ENCODE measurements at places on chromosomes 11 and 22.

DNA sequence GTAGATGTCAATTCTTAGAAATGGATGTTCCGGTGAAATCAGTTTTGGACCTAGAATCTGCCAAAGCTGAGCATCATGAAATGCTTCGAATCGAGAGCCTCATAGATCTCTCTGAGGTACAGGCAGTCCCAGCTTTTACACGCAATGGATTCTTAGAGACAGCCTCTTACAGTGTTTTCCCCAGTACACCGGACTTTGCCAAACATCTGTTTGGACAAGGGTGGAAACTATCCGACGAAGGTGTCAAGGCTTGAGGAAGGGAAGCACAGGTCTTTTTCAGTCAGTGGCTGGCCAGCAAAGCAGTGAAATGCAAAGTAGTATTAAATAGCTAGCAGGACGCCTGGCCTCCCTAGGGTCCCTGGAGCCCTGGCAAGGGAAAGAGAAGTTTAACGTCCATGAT, 4.9 kb downstream of the GRK3 start:
- no peak for DNase-seq

DNA sequence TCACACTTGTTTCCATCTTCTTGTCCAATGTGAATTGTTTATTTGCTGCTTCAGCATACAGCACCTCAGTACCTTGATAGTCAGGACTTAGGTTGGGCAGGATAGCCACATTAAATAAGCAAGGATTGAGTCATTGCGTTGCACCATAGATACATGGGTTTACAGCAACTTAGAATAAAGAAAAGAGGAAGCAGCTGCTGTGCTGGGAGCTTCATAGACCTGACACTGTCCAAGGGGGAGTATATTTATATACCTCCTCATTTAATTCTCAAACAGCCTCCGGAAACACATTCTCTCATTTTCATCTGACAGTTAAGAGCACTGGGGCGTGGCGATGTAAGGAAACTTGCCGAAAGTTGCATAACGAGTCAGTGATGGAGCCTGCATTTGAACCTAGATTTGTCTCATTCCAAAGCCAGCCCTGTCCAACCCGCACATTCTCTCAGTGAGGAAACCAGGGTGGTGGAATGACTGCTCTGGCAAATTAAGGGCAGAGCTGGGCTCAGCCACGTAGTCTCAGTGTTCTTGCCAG, 42.2 kb downstream of the UBASH3B start:
- peak; percentile 71 for DNase-seq

DNA sequence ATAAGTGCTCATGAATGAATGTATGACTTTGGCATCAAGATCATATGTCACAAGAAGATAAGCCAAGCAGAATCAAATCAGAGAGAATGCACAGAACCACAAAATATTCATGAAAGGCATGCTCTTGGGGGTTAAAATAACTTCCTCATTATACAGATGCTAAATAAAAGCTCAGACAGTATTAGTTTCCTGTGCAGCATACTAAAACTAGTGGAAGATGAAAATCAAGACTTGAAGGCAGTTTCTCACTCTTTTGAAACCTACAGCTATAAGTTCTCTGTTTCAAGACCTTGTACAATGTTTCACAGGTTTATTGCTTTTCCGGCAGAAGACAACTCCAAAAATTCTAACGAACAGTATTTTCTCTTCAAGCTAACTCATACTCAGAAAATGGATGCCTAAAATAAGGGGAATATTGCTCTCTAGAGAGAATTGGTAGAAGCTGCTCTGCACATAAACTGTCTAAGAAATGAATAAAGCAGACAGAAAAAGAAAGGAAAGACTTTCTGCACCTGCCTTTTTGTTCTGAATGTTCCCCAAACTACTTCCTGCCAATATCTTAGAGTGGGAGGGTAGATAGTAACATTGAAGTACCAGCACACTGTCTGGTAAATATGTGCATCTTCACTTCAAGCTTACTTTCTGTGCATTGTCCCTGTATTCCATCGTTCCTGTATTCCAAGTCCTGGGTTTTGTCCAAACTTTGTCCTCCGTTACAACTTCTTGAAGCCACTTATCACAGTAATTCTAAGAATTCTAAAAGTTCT, 639.4 kb upstream of the FAT3 start:
- DNase-seq: no peak

- no peak for DNase-seq
Observed at GRCh38 chr11:123316003-123316402, 114.1 kb upstream of the GRAMD1B start.

DNA sequence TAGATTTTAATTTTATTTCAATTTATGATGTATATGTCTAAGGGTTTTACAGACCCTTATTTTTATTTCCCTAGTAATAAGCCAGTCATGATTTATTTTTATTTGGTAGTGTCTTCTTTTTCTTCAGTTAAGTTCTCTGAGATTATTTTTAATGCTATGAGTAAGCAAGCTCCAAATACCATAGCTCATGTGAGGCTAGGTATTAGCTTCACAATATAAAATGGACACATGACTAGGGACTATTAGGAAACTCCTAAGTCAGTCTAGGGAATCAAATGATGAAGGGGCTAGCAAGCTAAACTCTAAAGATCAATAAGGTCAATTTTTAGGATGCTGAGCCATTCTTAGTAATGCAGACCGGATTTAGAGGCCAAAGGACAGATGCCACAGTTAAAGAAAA, 45.9 kb downstream of the CKAP5 start:
- DNase-seq: no peak

- DNase-seq: no peak
Observed at GRCh38 chr11:123169821-123170220, 25.2 kb downstream of the CLMP start.

DNA sequence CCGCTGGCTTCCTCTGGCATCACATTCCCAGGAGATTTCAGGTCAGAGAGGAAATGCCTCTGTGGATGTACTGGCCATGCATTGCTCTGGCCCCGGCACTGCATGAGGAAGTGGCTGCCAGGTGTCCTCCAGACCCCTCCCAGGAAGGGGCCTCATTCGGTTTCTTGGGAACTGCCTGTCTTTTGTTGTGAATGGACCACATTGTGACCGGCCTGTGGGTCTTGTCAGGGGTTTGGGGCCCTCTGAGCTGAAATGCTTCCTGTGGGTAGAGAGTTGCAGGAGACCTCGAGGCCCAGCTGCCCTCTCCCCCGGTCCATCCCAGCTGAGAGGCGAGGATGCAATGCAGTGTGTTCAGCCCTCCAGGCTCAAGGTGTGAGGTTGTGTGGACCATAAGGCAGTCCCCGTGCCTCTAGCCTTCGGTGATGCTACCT, 18.8 kb upstream of the ST3GAL4 start:
- no peak for DNase-seq

GRCh38 chr11:77036398-77036797, 2.2 kb downstream of the B3GNT6 start:
- no peak for DNase-seq

DNA sequence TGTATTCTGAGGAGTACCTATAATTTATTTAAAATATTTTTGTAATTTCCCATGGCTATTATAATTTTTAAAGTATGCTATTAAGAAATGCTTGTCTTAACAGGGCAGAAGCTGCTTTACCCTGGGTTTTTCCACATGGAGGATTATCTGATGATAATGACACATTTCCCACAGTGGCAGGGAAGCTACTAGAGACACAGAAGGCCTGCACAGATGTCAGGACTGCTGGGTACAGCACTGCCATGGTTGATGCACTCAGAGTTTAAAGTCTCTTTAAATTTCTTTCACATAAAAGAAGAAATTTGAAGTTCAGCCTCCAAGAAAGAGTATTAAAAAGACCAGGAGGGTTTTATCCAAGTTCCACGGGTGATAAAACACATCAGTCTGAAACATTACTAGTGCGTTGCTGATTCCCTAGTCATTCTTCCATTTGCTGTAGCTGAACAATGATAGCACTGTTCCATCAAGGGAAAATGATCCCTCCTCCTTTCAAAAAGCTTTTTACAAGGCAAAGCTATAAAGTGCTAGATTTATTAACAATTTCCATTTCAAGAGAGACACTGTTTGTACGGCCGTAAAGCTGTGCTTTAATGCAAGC, 363.0 kb downstream of the CNTN5 start:
- no peak for DNase-seq

- DNase-seq: no peak
Observed at GRCh38 chr11:99079576-99079975, 58.8 kb downstream of the CNTN5 start.

- no peak for DNase-seq
Observed at GRCh38 chr11:115518983-115519628, 14.9 kb upstream of the CADM1 start.

GRCh38 chr22:26394777-26395176, 34.3 kb upstream of the ASPHD2 start:
- DNase-seq: no peak

- DNase-seq: no peak
Observed at GRCh38 chr11:124520550-124520854, 23.0 kb downstream of the OR8B12 start.

GRCh38 chr11:44946263-44946662, 4.4 kb downstream of the TP53I11 start:
- no peak for DNase-seq

DNA sequence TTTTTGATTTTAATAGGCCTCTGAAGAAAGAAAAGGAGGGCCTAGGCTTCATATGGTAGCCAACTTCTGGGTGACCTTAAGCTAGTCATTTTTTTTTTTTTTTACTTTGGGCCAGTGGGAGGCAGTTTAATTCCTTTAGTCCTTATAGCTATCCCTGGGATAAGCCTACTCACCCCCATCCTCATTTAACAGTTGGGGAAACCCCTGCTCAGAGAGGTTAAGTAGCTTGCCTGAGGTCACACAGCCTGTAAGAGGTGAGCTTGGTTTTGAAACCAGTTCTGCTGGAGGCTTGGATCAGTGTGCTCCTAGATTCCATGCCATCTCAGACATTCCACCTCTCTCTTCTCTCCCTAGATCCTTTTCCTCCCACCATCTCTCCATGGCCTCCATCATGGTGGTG, 86.4 kb downstream of the MYO18B start:
- DNase-seq: no peak

DNA sequence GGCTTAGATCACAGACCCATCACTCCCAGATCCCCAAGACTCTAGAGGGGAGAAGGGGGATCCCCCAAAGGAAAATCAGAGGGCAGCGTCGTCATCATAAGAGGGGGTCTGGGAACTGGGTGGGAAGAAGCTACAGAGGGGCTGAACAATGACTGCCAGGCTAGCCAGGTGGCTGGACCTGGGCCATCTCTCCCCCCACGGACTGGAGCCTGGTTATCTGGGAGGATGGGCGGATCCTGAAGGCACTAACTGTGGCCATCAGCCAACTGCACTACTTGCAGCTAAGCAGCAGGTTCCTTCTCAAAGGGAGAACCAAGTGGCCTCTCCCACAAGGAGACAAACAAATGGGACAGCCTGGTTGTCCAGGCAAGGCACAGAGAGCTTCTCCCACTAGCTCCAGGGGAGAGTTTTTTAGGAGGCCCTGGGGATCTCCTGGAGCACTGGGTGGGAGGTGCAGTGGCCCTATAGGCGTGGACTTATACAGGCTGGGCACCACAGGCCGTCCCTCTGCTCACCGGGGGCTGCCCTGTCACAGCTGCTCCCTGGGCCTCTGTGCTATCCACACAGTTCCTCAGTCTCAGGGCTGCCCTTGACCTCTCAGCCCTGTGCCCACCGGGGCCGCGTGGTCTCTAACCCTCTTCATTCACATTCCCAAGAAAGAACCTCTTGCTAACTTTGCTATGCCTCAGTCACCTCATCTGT, 15.4 kb downstream of the P2RY6 start:
- DNase-seq: no peak

GRCh38 chr22:34702279-34702678, 363.7 kb upstream of the ISX start:
- DNase-seq: no peak

GRCh38 chr11:128553662-128554362, 33.5 kb downstream of the ETS1 start:
- DNase-seq: peak; percentile 26

DNA sequence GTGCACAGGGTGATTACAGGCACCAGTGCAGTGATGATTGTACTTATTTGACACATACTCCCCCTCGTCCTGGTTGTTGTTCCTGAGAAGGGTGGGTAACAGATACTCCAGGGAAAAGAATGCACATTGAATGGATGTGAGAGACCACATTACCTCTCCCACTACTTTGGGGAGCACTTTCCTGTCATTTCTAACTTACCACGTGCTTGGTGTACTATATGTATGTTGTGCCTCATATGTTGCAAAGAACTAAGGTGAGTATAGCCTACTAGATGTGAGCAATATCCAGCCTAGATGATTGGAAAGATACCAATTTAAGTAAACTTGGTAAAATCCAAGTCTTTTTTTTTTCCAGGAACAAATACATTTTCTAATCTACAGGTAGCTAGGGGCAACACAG, 14.3 kb upstream of the SCARF2 start:
- DNase-seq: no peak

GRCh38 chr11:126405906-126406305, 50.4 kb downstream of the ST3GAL4 start:
- no peak for DNase-seq

DNA sequence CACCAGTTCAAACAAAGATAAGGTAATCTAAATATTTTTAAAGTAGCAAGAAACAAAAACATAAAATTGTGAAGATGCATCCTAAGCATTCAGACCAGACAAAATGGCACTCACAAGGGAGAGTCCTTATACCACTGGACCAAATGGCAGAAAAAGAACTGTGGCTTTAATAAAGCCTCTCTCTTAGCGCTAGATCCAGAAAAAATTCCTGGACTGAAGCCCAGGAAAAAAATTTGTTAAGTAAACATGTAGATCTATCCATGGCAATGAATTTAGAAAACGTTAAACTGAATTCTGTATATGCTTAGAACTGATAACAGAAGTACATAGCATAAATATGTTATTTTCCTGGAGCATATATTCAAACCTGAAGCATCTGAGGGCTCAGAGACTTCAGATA, 11.8 kb upstream of the CD59 start:
- no peak for DNase-seq

- DNase-seq: peak; percentile 20
Observed at GRCh38 chr11:529728-530411, 5.5 kb downstream of the HRAS start.

- DNase-seq: peak; percentile 93
Observed at GRCh38 chr22:50526108-50526833, 873 bp upstream of the SCO2 start.

DNA sequence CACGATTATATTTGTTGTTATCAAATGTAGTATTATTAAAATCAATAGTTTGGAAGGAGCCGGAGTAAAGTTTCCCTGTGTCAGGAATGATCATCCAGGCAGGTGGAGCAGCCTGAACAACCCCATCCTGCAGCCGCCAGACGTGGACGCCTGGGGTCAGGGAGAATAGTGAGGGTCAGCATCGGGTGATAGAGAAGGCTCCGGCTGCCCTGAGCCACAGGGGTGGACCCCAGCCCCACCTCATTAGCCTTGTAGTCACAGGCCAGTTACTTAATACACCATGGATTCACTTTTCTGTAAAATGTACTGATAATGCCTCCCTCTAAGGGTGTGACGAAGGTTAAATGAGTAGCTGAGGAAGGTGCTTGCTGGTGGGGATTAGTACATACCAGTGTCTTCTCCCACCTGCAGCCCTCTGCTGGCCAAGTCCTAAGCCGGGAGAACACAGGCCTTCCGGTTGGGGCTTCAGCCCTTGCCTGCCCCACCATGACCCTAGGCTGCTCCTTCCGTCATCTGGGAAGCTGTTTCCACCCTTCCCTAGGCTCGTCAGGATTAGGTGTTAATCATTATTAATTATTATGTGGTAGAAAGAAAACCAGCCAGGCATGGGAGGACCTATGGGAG, 14.9 kb downstream of the TMEM121B start:
- DNase-seq: no peak
